PC-3 (cell line): ENCODE measurements at places on chromosomes 16 and 17.
A peak's percentile ranks its signal among the peaks of the same experiment; 100 is the strongest.

DNA sequence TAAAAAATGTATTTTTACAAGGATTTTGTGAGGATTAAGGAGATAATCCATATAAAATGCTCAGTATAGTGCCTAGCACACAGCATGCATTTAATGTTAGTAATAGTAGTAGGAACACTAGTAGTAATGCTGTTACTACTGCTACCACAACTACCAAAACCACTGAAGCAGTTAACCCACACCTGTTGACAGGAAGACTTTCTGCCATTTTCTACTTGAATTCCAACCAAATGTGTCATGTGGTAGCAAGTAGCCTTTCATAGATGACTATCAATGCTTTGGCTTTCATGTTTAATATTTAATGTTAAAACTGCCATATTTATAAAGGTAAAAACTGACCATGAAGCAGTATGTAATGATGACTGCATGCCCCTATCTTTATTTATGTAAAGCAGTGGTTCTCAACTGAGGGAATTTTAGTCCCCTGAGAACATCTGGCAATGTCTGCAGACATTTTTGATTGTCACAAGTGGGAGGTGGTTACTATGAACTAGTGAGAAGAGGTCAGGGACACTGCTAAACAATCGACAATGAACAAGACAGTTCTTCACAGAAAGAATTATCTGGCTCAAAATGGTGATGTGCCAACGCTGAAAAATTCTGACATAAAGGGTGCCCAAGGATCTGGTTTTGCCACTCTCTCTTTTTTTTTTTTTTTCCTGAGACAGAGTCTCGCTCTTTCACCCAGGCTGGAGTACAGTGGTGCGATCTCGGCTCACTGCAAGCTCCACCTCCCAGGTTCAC, 89.4 kb downstream of the ITFG1 start:
- no peaks in the 10 kb centered on the region for H3K36me3 ChIP-seq
- H3K27me3 ChIP-seq, result no peaks in the 10 kb centered on the region
- H3K27ac ChIP-seq, result no peak overlapping the region
- no peak for DNase-seq
- H3K4me1 ChIP-seq, result no peaks in the 10 kb centered on the region
- H3K4me3 ChIP-seq, result no peak overlapping the region

DNA sequence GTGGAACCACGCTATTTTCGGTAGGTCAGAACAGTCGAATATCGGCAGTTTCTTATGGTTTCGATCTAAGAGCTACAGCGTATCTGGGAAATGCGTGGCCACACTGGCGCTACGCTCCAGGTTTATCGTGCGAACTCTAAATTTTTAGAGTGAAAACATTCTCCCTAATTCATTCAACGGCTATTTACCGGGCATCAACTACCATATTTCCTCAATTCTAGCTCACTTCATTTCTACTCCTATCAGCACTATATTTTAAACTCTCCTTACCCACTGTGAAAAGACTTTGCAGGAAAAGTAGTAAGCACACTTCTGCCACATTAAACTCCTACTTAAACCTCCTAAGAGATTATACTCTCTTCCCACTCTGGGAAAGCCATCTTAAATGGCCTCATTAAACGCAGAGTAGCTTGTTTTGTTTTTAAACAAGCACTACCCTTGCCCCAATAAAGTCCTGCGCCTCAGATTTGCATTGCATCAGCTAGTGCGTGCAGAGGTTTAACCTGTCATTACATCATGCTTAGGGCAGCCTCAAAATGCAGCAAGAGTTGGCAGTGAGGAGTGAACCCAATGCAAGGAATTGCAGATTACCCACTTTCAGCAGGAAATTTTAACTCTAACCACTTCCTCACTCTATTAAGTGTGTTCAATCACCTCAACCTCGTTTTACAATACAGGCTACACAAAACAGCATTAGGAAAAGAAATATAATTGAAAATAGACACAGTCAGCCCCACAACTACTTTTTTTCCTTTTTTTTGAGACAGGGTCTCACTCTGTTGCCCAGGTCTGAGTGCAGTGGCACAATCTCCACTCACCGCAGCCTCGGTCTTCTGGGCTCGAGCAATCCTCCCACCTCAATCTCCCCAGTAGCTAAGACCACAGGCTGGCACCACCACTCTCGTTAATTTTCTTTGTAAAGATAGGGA, 18.8 kb downstream of the SIAH1 start:
- peak overlapping the region; percentile 81 for H3K4me3 ChIP-seq
- peaks cover 27% of the 10 kb centered on the region for H3K4me1 ChIP-seq
- no peaks in the 10 kb centered on the region for H3K27me3 ChIP-seq
- H3K27ac ChIP-seq, result peak overlapping the region; percentile 77
- peaks cover 8% of the 10 kb centered on the region; the same call in 1 of the 2 replicates for H3K36me3 ChIP-seq

DNA sequence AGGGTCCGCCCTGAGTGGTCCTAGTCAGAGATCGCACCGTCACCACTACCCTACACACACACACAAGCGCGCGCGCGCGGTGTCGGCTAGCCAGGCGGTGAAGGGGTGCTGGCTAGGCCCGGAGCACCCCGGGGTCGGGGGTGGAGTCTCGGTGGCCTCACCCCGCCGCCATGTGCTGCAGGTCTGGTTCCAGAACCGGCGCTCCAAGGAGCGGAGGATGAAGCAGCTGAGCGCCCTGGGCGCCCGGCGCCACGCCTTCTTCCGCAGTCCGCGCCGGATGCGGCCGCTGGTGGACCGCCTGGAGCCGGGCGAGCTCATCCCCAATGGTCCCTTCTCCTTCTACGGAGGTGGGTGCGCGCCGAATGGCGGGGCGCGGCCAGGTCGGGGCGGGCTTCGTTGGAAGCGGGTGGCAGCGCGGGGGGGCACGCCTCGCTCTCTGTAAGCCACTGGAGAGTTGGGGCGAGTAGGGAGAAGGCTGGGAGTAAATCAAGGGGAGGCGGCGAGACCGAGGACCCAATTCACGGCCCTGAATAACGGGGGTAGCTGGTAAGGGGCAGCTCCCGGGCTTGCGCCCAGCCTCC, 4.8 kb downstream of the LHX1 start:
- no peak for DNase-seq
- no peaks in the 10 kb centered on the region for H3K36me3 ChIP-seq
- H3K27me3 ChIP-seq, result peaks cover 48% of the 10 kb centered on the region
- no peak overlapping the region for H3K27ac ChIP-seq
- H3K4me3 ChIP-seq, result no peak overlapping the region
- H3K4me1 ChIP-seq, result no peaks in the 10 kb centered on the region

DNA sequence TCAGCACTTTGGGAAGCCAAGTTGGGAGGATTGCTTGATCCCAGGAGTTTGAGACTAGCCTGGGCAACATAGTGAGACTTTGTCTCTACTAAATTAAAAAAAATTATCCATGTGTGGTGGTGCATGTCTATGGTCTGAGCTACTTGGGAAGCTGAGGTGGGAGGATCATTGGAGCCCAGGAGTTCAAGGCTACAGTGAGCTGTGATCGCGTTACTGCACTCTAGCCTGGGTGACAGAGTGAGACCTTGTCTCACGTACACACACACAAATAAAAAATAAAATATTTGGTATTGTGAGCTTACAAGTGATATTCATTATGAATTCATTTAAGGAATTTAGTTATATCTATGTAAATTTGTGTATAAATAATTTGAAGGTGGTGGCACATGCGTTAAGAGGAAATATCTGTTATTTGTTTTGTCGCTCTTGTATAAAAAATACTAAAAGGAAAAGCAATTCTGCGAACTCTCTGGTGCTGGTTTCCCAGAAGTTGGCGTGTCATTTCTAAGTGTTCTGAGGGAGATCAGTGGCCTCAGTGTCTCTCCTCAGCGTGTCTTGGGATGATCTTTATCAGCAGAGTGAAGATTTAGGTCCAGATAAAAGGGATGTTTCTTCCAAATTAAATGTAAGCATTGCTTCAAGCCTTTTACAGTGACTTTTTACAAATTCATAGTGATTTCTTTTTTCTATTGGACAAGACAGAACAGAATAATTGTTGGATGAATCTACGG, 187.6 kb downstream of the FTO start:
- no peak for DNase-seq
- H3K27me3 ChIP-seq, result no peaks in the 10 kb centered on the region
- H3K27ac ChIP-seq, result no peak overlapping the region
- H3K4me3 ChIP-seq, result no peak overlapping the region
- H3K4me1 ChIP-seq, result peaks cover 23% of the 10 kb centered on the region

DNA sequence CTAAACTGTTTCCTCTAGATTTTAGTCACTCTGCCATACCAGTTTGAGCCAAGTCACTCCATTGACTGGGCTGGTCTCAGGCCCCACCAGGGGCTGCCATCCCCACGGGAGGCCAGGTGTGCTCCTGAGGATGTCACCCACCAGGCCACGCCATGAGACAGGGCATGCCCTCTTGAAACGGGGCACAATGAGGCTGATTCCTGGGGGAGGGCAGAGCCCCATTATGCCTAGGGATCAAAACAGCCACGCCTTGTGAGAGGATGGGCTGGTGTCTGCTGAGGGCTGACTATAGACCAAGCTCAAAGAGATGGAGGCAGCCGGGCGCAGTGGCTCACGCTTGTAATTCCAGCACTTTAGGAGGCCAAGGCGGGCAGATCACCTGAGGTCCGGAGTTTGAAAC, 21.5 kb downstream of the GINS2 start:
- H3K36me3 ChIP-seq, result peaks cover 27% of the 10 kb centered on the region
- H3K27me3 ChIP-seq, result no peaks in the 10 kb centered on the region
- DNase-seq, result no peak

- no peak overlapping the region for H3K4me3 ChIP-seq
- H3K36me3 ChIP-seq, result no peaks in the 10 kb centered on the region
- no peak overlapping the region for H3K27ac ChIP-seq
- no peak for DNase-seq
- H3K27me3 ChIP-seq, result no peaks in the 10 kb centered on the region
Observed at GRCh38 chr16:87172632-87173031, 144.6 kb downstream of the C16orf95 start.

- no peaks in the 10 kb centered on the region for H3K36me3 ChIP-seq
- no peaks in the 10 kb centered on the region for H3K4me1 ChIP-seq
- H3K27me3 ChIP-seq, result peaks cover 12% of the 10 kb centered on the region; the same call in 1 of the 2 replicates
- H3K4me3 ChIP-seq, result no peak overlapping the region
- no peak overlapping the region for H3K27ac ChIP-seq
Observed at GRCh38 chr17:55527540-55528118, 16.4 kb upstream of the SMIM36 start.

DNA sequence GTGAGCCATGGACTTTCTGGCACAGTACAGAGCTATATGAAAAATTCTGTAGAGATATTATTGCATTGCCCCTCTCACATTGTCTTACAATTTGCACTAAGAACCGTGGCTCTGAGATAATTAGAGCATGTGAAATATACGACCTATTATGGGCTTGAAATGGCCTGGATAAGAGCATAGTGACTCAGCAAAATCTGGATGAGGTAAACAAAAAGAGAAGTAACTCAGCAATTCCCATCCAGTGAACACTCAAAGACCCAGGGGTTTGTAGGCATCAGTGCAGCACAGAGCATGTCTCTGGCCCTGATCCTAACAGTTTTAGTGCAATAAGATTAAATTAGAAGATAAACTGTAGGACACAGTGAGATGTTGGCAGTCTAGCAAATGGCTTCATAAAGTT, 317.2 kb upstream of the MYOCD start:
- no peaks in the 10 kb centered on the region for H3K27me3 ChIP-seq
- no peak overlapping the region for H3K27ac ChIP-seq
- H3K4me3 ChIP-seq, result no peak overlapping the region
- H3K36me3 ChIP-seq, result no peaks in the 10 kb centered on the region
- no peaks in the 10 kb centered on the region for H3K4me1 ChIP-seq
- no peak for DNase-seq

DNA sequence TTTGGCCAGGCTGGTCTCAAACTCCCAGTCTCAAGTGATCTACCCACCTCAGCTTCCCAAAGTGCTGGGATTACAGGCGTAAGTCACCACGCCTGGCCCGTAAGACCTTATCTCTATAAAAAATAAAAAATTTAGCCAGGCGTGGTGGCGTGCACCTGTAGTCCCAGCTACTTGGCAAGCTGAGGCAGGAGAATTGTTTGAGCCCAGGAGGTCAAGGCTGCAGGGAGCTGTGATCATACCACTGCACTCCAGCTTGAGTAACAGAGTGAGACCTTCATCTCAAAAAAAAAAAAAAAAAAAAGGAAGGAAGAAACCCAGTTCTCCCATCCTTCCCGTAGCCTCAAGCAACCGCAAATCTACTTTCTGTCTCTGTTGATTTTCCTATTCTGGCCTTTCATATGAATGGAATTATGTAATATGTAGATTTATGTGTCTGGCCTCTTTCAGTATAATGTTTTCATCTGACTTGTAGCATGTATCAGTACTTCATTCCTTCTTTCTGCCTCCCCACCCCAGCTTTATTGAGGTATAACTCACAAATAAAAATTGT, 11.2 kb downstream of the CASC3 start:
- H3K36me3 ChIP-seq, result peaks cover 26% of the 10 kb centered on the region
- no peak for DNase-seq
- H3K4me3 ChIP-seq, result no peak overlapping the region
- H3K4me1 ChIP-seq, result no peaks in the 10 kb centered on the region
- no peak overlapping the region for H3K27ac ChIP-seq

DNA sequence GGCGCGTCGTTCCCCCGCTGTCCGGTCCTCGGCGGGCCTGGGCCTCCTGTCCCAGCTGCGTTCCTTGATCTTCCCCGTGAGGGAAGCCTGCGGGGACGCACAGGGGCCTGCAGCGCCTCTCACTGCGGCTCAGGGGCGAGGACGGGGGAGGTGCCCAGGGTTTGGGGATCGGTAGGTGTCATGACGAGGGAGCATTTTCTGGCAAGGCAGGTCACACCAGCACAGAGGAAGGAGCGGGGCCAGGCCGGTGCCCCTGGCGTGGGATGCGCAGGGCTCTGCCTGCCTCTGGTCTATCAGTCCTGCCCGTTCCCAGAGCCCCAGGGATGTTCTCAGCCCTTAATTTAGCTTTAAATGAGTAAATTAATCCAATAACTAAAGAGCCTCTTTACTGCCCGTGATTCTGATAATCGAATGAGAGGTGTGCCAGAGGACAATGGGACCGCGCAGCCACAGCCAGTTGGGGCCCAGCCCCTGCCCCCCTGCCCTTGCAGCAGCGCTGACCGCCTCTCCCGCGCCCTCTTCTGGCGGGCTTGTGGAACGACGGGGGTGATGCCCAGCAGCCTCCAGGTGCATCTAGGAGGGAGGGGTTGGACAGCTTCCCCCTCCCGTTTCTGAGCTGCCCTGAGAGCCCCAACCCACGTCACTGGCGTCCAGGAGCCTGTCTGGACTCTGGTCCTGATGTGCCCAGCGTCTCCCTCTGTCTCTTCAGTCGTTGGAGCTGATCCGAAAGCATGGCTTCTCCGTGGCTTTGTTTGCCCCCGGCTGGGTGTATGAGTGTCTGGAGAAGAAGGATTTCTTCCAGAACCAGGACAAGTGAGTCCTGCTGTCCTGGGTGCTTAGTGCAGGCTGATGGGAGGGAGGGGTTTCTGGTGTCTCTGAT, 7.9 kb downstream of the ENGASE start:
- H3K4me1 ChIP-seq, result no peaks in the 10 kb centered on the region
- no peaks in the 10 kb centered on the region for H3K27me3 ChIP-seq
- peak; percentile 73 for DNase-seq
- H3K27ac ChIP-seq, result no peak overlapping the region
- H3K36me3 ChIP-seq, result peaks cover 35% of the 10 kb centered on the region; the same call in 1 of the 2 replicates

DNA sequence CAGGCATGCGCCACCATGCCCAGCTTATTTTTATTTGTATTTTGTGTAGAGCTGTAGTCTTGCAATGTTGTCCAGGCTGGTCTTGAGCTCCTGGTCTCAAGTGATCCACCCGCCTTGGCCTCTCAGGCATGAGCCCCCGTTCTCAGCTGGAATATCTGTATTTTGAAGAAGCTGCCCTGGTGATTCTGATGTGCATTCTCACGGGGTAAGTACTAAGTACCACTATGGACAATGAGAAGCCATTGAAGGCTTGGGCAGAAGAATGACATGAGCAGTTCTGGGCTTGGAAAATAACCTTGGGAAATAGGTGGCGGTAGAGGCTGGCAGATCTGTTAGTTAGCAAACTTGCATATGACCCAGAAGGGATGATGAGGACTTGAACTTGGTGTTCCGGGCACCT, 15.6 kb upstream of the NKD1 start:
- H3K27me3 ChIP-seq, result no peaks in the 10 kb centered on the region
- no peak for DNase-seq
- H3K4me3 ChIP-seq, result no peak overlapping the region
